Neural crest cell (in vitro differentiated cells): ENCODE measurements at places on chromosomes 5 and 9. TPM values are rescaled to one million over a fixed set of nuclear protein-coding genes. Genes with fewer than 3 reads are reported as not detected.

Gene CER1
- 0.32 and 0.40 TPM in 2 replicates for total RNA-seq

GRCh38 chr5:29462241-29462640 is 1731.2 kb upstream of the CDH6 start:
- DNase-seq = no peak

- DNase-seq = no peak
These were observed 94.3 kb downstream of the PRKACG start for GRCh38 chr9:68919661-68920060.

- no peak for DNase-seq
These were observed 201.7 kb upstream of the PTGER4 start for GRCh38 chr5:40477856-40478546.

DNA sequence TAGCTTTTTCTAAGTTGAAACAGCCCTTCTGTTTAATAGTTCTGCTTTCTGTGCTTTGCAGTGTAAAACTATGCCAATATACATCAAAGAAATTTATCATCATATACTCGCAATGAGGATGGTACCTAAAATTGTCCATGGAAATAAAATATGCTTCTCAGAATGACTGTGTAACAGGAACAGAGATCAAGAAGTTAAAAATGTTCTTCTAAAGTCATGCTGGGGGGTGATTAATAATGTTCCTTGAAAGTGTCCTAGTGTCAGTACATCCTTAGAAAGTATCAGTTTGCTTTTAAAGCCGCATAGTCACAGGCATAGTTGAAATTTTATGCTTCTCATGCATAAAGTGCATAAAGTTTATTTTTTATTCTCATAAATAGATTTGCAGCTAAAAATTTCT is 4.0 kb upstream of the LRRC70 start:
- DNase-seq = no peak
